Mucosa of gallbladder (tissue), 1 donor: ENCODE measurements at places on chromosomes 13 and 19.
A peak's percentile ranks its signal among the peaks of the same experiment; 100 is the strongest.

GRCh38 chr19:35143818-35144217 is 763 bp downstream of the FXYD7 start:
- no peak for DNase-seq

GRCh38 chr13:70043685-70044084 is 63.9 kb upstream of the ATXN8OS start:
- DNase-seq = no peak

- DNase-seq = peak; percentile 67
These were observed 6.2 kb downstream of the MRPS31 start for GRCh38 chr13:40764587-40765403.

DNA sequence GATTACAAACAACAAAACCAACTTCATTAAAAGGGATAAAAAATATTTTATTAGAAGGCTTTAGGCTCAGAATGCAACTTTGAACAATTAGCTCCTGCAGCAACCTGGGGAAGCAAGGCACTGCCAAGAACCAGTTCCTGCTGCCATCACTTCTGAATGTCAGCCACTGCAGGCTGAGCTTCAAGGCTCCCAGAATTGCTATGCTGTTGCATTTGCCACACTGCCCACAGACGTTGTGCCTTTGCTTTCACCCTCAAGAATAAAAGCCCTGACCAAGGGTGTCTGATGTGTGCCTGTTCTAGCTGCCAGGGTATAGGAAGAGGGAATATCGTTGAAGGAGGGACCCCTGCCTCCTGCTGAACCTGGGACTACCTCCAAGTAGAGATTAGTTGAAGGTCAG is 238.4 kb downstream of the ITGBL1 start:
- no peak for DNase-seq

- DNase-seq = no peak
These were observed 277.9 kb downstream of the TSHZ3 start for GRCh38 chr19:31071136-31071855.

DNA sequence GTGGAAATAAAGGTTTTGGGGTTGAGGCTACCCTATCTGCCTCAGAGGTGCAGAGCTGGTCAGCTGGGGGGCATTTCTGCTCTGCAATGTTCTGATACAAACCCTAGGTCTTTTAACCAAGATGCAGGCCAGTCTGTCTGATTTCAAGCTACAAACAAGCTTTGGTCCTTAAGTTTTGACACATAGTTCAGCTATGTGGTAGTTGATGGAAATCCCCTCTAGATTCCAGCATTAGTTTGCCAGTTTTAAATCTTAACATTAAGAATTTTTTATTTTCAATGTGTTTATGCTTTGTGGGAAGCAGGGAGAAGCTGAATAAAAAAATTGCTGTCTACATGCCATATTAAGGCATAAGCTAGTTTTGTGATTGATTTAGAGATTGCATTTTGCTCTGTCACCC is 225.7 kb downstream of the LMO7 start:
- DNase-seq = no peak

DNA sequence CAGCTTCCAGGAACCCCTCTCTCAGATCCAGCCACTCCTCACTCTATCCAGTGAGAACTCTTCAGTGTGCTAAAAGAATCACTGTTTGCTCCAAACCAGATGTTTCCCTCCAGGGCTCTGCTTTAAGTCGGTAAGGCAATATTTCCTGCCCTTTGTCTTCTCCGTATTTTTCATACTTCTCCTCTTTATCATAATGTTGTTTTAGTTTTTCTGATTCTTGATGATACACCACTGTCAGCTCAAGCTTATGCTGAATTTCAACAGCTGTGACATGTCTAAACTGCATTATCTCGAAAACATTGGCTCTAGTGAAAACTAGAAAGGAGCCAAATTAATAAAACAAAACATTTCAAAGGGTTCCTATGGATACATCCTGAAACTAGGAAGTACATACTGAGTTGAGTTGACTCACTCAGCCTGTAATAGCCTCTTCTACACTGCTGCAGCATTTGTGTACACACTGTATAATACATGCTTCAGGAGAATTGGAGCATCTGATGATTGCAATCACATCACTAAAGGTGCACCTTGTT is 39.8 kb downstream of the GPR180 start:
- no peak for DNase-seq

GRCh38 chr19:48120505-48120904 is 9.9 kb upstream of the PLA2G4C start:
- DNase-seq = no peak

DNA sequence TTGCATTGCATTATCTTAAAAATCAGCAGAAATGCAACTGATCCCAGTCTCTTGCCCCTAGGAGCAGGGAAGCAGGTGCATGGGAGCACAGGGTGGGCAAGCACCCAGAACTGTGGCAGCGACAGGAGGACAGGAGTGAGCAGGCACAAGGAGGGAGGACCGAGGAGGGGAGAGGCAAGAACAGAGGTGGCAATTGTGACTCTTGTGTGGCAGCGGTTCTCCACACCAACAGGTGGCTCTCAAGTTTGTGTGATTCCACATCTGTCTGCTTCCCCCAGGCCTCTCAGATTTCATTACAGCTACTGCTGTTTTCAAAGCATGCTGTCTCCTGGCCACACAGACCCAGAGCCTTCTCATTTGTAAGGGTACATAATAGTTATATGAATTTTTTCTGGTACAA is 108.5 kb downstream of the STK24 start:
- DNase-seq = no peak

GRCh38 chr19:35306473-35307246 is 14.7 kb downstream of the MAG start:
- DNase-seq = no peak

GRCh38 chr13:46341112-46341711 is 45.8 kb downstream of the RUBCNL start:
- DNase-seq = no peak

- no peak for DNase-seq
These were observed 2.0 kb downstream of the LENG9 start for GRCh38 chr19:54461613-54462012.

DNA sequence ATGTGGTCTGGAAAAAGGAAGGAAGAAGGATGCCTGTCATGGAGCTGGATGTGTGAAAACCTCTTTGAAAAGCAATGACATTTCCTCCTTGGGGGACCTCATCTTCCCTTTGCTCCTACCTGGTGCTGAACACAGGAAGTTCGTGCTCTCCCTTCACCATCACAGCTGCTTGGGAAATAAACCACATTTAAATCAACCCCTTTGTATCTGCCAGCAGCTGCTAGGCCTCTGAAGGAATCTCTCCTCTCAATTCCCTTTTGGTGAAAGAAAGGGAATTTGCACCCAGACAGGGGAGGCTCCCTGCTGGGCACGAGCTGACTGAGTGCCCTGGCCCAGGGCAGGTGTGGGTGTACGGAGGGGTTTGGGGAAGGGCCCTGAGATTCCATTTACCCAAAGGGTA is 437.7 kb downstream of the TSHZ3 start:
- DNase-seq = no peak

DNA sequence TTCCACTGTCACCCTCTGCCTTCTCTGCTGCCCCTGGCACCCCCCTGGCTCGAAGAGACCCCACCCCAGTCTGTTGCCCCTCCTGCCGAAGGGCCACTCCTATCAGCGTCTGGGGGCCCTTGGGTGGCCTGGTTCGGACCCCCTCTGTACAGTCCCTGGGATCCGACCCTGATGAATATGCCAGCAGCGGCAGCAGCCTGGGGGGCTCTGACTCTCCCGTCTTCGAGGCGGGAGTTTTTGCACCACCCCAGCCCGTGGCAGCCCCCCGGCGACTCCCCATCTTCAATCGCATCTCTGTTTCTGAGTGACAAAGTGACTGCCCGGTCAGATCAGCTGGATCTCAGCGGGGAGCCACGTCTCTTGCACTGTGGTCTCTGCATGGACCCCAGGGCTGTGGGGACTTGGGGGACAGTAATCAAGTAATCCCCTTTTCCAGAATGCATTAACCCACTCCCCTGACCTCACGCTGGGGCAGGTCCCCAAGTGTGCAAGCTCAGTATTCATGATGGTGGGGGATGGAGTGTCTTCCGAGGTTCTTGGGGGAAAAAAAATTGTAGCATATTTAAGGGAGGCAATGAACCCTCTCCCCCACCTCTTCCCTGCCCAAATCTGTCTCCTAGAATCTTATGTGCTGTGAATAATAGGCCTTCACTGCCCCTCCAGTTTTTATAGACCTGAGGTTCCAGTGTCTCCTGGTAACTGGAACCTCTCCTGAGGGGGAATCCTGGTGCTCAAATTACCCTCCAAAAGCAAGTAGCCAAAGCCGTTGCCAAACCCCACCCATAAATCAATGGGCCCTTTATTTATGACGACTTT is 2.0 kb downstream of the ZFP36 start:
- peak; percentile 53 for DNase-seq

GRCh38 chr19:13972368-13973155 is 20.3 kb downstream of the DCAF15 start:
- no peak for DNase-seq

DNA sequence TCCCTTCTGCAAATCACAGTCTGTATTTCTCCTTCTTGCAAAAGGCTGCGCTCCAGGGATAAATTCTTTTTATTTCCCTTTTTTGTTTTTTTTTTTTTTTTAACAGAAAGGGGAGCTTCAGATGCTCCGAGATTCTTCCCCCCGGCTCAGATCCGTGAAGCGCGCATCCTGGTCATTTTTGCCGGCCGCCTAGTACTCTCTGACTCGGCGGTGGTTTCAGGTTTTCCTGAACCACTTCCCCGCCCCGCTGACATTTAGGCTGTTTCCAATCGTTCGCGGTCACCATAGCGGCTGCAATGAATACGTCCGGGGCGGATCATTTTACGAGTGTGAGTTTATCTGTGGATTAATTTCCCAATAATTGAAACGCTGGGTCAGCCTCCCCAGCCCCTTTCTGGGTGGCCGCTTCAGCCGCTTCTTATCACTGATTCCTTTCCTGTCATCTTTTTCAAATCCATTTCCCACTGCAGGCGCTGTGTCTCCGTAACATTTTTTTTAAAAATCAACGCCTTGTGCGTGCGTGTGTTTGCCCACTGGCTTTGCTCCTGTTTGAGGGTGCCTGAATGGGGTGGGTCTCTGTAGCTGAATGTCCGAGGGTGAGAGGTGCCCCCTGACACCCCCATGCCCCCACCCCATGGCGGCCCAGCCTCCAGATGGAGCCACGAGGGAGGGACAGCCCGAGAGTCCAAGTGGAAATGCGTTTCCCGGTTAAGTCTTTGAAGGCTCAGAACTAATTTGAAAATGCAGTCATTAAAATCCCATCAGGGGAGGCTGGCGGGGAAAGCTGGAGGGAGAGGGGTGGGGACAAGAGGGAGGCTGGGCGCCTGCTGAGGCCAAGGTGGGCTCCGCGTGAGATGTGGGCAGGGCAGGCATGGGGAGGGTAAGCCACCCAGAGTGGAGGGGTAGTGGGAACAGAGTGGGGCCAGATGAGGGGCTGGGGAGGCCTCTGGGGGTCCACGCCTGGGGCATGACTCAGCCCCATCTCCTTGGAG is 10.6 kb downstream of the ONECUT3 start:
- DNase-seq = no peak

GRCh38 chr13:59641261-59641660 is 522.5 kb downstream of the DIAPH3 start:
- no peak for DNase-seq

GRCh38 chr13:71727042-71727441 is 140.0 kb downstream of the DACH1 start:
- DNase-seq = no peak

GRCh38 chr13:80454245-80454644 is 113.3 kb upstream of the SPRY2 start:
- no peak for DNase-seq

GRCh38 chr13:45206340-45206739 is 5.5 kb upstream of the KCTD4 start:
- no peak for DNase-seq

DNA sequence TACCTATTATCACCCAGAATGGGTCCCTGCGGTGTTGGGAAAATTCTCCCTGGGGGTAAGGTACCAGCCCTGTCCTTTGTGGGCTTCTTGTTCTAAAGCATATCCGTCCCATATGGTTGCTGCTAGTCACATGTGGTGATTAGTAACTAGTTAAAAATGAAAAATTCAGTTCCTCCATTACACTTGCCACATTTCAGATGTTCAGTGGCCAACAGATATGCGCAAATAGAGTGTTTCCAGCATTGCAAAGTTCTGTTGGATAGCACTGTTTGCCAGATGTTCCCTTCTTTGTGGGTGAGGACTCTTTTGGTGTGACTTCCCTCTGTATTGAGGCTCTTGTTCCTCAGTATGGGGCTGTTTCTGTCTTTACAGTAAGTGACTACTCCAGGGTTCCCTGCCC is 3.8 kb downstream of the CNOT3 start:
- no peak for DNase-seq

DNA sequence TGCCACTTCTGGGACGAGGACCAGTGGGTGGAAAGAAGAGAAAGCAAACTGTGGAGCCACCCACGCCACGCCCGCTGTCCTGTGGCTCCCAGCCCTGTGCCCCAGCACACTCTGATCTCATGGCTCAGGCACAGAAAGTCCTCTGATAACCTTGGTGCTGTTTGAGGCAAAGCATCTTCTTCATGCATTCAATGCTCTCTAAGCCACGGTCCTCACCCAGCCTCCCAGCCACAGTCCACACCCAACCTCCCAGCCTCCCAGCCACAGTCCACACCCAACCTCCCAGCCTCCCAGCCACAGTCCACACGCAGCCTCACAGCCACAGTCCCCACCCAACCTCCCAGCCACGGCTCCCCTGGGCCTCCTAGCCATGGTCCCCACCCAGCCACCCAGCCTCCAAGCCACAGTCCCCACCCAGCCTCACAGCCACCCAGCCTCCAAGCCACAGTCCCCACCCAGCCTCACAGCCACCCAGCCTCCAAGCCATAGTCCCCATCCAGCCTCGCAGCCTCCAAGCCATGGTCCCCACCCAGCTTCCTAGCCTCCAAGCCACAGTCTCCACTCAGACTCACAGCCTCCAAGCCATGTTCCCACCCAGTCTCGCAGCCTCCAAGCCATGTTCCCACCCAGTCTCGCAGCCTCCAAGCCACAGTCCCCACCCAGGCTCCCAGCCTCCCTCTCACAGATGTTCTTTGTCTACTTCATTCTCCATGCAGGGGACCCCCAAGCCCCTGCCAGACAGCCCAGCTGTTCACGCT is 74.9 kb downstream of the SOX1 start:
- no peak for DNase-seq

- DNase-seq = no peak
These were observed 8.9 kb downstream of the ZNF546 start for GRCh38 chr19:40005691-40006272.

DNA sequence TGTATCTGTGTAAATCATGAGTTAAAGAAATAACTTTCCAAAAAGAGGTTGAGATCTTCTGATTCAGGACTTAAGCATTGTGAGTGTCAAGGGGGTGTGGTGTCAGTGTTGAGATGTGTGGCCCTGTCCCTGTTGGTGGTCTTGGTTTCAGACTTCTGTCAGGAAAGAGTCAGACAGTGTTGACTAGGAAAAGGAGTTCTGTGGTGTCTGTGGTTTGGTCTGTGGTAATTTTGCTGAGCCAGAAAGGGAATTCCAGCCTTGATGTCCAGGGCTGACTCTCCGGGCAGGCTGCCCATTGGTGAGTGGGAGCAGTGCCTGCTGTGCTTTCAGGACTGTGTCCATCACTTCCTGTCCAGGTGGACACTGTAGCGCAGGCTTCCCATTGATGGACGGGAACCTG is 39.8 kb upstream of the IGFL4 start:
- no peak for DNase-seq

- no peak for DNase-seq
These were observed 5.2 kb downstream of the C13orf46 start for GRCh38 chr13:113968463-113969310.

- no peak for DNase-seq
These were observed 4.9 kb upstream of the ZC3H13 start for GRCh38 chr13:46057256-46058015.

- DNase-seq = no peak
These were observed 931 bp downstream of the USP12 start for GRCh38 chr13:27170516-27171243.
